AG04449 (cell line): ENCODE measurements at places on chromosomes 3 and 15.

- no peak for DNase-seq
Observed at GRCh38 chr15:99732751-99733267, 428 bp downstream of the LYSMD4 start.

- DNase-seq = peak; percentile 17
Observed at GRCh38 chr15:82393671-82394070, 35.9 kb upstream of the GOLGA6L9 start.

DNA sequence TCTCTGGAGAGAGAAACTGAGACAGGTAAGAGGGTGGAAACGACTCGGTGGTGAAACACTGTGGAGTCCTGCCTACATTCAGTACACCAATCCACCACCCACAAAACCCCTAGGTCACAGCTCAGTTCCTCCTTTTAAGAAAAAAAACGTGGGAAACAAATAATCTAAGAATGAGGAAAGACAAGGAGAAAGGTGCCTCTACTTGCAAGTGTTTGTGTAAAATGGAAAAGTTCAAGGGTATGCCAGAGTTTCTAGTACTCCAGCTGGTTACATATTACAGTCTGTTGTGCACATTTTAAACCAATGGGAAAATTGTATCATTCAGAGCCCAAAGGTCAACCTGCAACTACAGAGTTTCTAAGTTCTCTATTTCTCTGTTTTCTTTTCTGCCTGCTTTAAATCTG lies 32.2 kb downstream of the HGD start:
- no peak for DNase-seq

GRCh38 chr15:45386420-45386819 lies 8.1 kb upstream of the GATM start:
- no peak for DNase-seq

- no peak for DNase-seq
Observed at GRCh38 chr3:128040660-128041059, 11.6 kb upstream of the SEC61A1 start.

DNA sequence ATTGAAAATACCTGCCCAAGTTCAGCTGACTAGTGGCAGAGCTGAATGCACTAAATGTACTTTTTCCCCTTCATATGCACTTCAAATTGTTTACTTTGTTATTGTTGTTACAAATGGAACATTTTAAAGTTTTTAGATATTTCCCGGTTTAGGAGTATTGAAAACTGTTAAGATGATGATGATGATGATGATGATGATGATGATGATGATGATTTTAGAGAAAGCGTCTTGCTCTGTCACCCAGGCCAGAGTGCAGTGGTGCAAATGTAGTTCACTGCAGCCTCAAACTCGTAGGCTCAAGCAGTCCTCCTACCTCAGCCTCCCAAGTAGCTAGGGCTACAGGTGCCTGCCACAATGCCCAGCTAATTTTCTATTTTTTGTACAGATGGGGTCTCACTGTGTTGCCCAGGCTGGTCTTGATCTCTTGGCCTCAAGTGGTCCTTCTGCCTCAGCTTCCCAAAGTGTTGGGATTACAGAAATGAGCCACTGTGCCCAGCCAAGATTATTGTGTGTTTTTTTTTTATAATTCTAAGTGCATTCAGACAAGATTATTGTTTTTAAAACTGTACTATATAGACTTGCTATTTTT lies 45.9 kb upstream of the SLC22A13 start:
- DNase-seq = no peak

- no peak for DNase-seq
Observed at GRCh38 chr3:42377681-42378080, 32.7 kb downstream of the LYZL4 start.

- DNase-seq = no peak
Observed at GRCh38 chr3:186487819-186488218, 56.4 kb downstream of the CRYGS start.

GRCh38 chr15:77702211-77702957 lies 69.7 kb upstream of the LINGO1 start:
- DNase-seq = no peak

DNA sequence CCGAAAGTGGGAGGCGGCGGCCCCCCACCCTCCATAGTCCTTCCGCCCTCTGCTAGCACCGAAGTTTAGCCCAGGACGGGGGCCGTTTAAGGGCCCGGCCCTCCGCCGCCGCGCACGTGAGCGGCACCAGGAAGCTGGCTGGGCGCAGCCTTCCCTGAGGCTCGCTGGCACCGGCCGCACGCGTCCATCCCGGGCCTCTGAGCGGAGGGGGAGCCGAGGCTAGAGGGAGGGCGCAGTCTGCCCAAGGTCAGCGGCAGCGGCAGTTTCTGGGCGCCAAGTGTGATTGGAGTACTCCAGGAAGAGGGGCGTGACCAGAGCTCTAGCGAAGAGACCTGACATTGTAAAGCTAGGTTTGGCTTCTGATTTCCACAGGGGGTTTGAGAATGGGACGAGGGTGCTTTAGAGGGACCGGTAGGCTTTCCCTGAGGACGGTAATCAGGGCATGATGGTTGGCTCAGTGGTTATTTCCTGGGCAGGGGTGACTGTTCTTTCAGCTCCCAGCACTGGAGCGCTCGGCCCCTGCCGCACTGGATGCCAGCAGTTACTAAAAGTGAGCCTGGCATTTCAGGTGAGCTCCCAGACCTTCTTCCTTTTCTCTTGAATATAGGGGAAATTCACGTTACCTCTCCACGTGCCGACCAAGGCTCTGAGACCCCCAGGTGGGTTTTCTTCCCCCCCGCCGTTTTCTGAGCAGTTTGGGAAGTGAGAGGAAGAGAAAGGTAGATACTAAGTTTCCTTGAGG lies 853 bp downstream of the TEX264 start:
- DNase-seq = no peak

- no peak for DNase-seq
Observed at GRCh38 chr3:143832433-143832832, 15.8 kb downstream of the SLC9A9 start.

- no peak for DNase-seq
Observed at GRCh38 chr3:105140899-105141367, 225.8 kb upstream of the ALCAM start.

- no peak for DNase-seq
Observed at GRCh38 chr15:40846841-40847222, 3.0 kb downstream of the SPINT1 start.

- DNase-seq = peak; percentile 46
Observed at GRCh38 chr15:29924750-29925149, 102.5 kb upstream of the TJP1 start.

- no peak for DNase-seq
Observed at GRCh38 chr15:50953302-50953701, 44.8 kb downstream of the AP4E1 start.

- peak; percentile 21 for DNase-seq
Observed at GRCh38 chr15:82624008-82624407, 23.2 kb downstream of the CPEB1 start.

GRCh38 chr3:140187656-140188221 lies 252.8 kb downstream of the CLSTN2 start:
- DNase-seq = no peak

DNA sequence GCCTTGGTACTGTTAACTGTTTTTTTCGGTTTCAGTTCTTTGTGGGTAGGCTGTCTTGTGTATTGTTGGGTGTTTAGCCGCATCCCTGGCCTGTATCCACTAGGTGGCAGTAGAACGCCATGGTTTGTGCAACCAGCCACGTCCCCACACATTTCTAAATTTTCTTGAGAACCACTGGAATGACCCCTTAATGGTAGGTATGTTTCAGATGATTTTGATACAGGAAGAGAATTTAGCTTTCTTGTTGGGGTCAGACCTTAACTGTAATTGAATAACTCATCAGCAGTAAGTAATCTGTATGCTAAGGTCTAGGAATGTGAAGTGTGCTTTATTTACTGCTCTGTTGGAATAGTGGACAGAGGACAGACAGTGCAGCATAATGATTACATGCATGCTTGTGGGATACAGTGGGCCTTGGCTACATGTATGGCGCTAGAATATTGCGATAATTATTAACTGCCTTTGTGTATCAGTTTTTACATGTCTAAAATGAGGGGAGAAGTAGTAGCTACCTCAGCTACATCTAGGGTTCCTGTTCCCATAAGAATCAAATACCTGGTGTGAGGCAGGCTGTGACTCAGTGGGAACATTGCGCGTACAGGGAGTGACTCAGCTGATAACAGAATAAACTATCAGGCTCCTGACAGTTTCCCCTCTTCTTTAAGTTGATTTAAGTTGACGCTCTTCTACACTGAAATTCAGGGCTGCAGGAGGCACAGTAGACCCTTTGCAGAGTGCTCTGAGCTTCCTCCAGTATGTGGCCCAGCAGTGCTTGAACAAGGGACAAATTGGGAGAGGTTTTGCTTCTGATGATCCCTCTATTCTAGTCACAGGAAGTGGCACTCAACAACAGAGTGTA lies 25.0 kb upstream of the GPR171 start:
- DNase-seq = no peak

- DNase-seq = peak; percentile 70
Observed at GRCh38 chr3:57803647-57804081, 47.6 kb downstream of the SLMAP start.

DNA sequence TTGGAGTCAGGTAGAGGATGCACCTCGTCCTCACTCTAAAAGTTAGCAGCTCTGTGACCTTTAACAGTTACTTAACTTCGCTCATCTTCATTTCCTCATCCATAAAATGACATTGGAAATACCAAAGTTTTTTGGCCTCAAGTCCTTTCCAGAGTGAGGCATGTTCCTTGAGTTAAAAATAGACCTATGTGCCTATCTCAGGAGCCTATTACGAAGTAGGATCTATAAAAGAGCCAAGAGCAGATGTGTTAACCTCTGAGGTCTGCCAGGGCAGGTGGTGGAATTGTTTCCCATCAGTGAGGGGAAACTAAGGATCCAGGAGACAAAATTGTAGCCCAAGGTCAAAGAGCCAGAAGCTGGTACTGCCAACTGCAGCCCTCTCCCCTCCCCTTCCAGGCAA lies 120.4 kb upstream of the EIF1B start:
- no peak for DNase-seq

GRCh38 chr3:170233530-170233929 lies 11.3 kb downstream of the PRKCI start:
- peak; percentile 69 for DNase-seq

- no peak for DNase-seq
Observed at GRCh38 chr3:182246870-182247269, 535.1 kb downstream of the SOX2 start.

DNA sequence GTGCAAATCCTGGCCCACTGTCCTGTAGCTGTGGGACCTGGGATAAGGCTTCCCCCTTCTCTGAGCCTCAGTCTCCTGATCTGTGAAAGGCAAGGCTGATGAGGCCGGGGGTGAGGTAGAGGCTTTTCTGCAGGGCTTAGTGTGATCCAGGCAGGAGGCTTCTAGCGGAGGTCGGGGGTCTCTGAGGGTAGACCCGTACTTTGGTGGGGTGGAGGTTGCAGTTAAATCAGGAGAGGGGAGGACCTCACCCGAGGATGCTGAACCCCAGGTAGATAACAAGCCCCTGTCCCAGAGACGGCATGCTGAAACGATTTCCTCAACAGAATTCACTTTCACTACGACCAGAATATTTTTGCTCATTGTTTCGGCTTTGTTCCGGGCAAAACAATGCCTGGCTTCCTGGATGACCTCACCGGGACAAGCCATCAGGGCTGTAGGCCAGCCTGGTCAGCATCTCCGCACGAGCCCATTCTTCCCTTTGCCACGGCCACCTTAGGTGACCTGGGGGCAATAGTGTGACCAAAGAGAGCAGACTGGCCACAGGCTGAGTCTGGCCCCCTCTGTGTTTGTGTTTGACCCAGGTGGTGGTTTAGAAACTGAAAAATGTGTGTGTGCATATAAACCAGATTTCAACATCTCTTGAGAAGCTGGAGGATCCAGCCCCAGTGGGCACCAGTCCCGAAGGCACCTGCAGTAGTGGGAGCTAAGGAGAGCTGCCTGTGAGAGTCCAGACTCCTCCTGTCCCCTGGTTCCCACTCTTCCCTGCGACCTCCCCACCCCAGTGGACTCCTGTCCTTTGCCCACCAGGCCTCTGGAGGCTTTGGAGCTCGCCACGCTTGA lies 33.0 kb downstream of the SLC6A6 start:
- no peak for DNase-seq

DNA sequence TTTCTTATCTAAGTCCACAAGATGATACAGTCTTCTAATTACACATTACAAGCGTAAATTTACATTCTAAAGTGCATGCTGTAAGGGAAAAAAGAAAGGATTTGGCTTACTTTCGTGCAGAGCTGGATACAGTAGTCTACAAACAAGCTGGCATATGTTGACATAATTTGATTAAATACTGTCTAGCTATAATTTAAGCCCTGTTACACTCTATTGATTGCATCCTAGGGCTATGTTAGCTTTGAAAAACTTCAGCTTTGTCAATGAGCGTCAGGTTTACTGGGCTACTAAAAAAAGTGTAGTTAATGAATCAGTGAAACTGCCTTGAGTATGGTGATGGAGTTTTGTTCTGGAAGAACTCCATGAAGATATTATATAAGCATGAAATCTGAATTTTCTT lies 24.5 kb upstream of the PLCL2 start:
- DNase-seq = no peak

GRCh38 chr3:170203457-170203856 lies 18.8 kb upstream of the PRKCI start:
- DNase-seq = no peak

DNA sequence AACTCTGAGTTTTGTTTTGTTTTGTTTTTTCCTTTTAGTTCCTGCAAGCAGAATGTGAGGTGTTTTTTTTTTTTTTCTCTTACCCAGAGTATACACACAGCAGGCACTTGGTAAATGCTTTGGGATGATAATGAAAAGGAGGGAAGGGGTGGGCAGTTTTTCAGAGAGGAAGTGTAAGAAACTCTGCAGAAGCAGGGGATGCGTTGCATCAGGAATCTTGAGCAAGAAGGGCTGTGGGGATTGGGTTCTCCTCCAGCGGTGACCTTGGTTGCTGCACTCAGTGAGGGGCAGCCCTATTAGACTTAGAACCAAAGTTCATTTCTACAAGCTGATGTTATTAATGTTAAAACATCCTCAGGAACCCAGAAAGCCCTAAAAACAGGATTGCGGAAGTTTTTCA lies 32.2 kb upstream of the TMEM158 start:
- no peak for DNase-seq

DNA sequence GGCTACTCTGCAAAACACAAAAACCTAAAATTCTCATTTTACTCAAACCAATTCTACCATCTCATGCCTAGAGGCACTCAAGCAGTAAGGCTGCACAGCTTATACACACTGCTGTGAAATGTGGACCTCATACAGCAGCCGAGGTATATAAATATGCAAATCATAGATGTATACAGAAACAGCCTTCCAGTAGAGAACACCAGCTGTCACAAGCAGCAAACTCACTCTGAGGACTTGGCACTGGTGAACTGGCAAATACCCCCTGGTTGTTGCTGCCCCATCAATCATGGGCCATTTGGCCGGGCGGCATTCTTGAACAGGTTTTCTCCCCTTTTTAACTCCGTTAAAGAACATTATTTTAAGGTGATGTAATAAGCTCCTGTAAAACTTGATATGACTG lies 378.0 kb downstream of the LSAMP start:
- no peak for DNase-seq
